ENCODE measurements at places on chromosomes 3 and 15.

- no peak for DNase-seq
Observed at GRCh38 chr3:32397941-32398340, 6.3 kb downstream of the CMTM7 start.

GRCh38 chr15:67124911-67125588 lies 59.6 kb downstream of the SMAD3 start:
- no peak for DNase-seq

DNA sequence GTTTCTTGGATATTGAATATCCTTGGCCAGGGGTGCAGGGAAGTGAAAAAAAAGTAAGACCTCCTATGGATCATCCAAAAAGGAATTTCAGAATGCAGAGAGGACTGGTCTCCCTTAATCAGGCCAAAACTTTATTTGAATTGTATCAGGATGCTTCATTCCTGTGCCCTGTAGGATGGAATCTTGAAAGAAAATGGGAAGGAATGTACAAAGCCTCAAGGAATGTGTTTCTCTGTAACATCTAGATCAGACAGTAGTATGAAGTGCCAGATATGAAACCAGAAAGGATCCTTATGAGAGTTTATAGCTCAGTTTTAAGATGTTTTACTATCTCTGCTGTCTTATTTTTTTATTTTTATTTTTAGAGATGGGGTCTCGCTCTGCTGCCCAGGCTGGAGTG lies 6.5 kb upstream of the GSK3B start:
- no peak for DNase-seq

DNA sequence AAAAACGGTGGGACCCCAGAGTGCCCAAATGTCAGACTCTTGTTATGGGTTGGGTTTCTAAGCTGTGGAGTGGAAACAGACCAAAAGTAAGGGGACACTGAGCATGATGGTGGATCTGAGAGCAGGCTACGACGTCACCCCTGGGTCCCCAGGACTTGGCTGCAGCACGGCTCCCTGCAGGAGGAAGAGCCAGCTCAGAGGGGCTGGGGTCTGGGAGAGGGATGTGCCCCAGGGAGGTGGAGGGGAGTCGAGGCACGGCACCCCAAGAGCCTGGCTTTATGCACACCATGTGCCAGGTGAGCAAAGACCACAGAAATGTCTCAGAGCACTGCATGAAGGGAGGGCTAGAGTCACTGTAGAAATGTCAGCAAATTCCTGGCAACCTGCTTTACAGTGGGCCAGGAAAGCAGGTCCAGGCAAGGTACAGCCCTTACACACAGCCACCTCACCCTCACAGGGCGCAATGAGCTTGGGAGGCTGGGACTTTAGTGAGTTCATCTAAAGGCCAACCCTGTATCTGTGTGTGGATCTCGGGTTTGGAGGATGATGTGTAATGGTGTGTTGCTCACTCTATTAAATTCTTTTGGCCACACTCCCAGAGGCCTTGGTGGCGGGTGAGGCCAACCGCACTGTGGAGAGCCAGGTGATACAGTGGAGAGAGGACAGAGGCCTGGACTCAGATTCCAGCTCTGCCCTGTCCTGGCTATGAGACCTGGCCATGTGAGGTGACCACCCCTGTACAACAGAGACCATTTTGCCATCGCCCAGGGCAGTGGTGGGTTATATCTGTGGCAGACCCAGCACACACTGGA lies 14.1 kb downstream of the CTSH start:
- no peak for DNase-seq

GRCh38 chr3:88595026-88595425 lies 445.3 kb downstream of the C3orf38 start:
- DNase-seq: no peak

GRCh38 chr3:149314807-149315578 lies 18.4 kb downstream of the TM4SF18 start:
- DNase-seq: no peak

DNA sequence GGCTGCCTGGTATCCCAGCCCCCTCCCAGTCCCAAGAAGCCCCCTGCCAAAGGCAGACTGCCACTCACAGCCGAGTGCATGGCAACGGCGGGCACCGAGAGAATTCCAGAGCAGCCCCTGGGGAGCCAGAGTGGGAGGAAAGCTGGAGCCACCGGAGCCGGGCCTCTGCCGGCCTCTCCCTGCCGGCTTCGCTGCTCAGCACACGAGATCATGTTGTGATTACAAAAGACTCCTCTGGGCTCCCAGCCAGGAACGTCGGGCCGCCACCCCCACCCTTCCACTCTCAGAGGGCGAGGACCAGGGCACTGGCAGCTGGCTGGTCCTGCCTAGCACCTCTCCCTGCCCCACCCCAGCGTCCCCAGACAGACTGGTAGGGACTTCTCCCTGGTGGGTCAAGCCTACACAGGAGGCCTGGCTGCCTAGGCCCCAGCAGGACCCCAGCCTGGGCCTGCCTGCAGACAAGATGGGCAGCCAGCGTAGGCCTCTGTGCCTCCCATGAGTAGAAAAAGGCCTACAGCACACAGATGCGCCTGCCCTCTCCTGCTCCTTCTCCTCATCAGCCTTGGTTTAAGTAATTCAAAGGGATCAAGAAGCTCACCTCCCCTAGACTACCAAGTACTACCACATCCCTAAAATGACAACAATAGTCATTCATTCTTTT lies at the start of gene CCDC9B:
Gene CCDC9B (minus strand): TSS at position 200 of the 661 bp plus-strand sequence. CDS start 120 bp downstream, at position 80.
- no peak for DNase-seq

- DNase-seq: no peak
Observed at GRCh38 chr3:54999811-55000210, 72.0 kb upstream of the LRTM1 start.

DNA sequence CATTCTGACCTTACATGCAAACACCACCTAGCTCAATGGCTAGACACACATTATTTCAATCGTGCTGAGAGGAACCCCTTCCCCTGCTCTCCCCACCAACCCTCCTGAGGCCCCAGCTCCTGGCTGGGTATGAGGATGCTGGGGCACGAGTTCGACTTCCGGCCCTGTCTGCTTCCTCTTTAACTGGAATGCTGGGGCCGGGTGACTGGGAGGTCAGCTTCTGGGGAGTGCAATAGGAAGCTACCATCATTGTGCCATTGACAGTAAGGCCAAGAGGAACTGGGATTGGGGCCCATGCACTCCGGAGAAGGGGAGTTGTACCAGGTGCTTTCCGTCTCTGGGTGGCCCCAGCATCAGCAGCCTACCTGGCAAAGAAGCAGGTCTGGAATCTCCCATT lies 15.6 kb upstream of the TLE3 start:
- no peak for DNase-seq

DNA sequence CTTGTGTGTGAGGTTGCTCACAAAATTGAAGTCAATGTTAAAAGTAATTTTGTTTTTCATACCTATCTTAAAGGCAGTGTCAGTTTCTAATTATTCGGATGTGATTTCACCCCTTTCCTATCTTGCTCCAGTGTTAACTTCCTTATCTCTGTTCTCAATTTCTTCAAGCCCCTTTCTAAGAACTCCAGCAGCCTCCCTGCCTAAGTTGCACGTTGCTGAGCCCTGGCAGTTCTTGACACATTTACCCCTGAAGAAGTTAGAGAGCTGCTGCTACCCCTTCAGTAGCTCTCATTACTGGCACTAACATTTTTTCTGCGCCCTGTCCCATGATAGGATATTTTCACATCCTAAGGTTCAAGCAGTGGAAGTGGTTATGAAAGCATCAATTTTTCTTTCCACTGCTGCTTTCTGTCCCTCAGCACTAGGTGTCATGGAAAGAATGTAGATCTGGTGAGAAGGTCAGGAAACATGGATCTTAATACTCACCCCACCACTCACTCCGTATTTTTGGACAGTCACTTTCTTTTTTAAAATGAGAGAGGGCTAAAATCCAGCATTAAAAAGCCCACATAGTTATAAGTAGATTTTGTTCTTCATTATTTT lies 62.9 kb downstream of the OPA1 start:
- DNase-seq: no peak

All from stimulated activated CD4-positive, alpha-beta T cell treated with anti-CD3 and anti-CD28 coated beads, Interleukin-1b, Interleukin-23, amount 100 ng/mL, for 1 hour (primary cell).